ENCODE measurements at places on chromosomes 12 and 14.

DNA sequence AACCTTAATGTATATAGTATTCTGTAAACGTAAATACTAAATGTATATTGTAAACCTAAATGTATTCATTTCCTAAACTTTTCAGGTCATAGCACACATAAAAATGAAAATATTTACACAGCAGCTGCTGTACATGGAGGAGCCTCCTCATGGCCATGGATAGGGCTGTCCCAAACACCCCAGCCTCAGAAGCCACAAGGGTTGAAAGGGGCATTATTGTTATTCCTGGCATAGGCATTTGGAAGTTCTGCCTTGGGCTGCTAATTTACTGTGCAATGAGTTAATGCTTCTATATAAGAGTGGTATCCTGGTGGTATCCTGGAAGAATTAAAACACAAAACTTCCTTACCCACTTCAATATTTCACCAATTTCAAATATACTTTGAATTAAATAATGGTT lies 159.4 kb downstream of the SLC5A8 start:
- no peak for DNase-seq

DNA sequence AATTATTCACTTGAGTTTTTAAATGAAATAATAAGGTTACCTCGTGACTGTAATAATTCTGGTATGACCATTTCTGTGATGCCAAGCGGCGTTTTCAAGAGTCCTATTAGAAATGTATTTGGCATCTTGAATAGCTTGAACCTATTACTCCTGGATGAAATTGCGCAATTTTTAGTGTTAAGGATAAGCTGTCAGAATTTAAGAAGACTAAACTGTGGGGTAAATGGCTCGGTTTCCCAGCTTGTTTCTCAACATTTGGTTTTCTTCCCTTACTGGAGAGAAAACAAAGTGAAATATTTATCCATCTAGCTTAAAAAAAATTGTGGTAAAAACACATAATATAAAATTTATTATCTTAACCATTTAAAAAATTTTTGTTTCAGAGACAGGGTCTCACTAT lies 26.8 kb downstream of the PCNX1 start:
- no peak for DNase-seq

DNA sequence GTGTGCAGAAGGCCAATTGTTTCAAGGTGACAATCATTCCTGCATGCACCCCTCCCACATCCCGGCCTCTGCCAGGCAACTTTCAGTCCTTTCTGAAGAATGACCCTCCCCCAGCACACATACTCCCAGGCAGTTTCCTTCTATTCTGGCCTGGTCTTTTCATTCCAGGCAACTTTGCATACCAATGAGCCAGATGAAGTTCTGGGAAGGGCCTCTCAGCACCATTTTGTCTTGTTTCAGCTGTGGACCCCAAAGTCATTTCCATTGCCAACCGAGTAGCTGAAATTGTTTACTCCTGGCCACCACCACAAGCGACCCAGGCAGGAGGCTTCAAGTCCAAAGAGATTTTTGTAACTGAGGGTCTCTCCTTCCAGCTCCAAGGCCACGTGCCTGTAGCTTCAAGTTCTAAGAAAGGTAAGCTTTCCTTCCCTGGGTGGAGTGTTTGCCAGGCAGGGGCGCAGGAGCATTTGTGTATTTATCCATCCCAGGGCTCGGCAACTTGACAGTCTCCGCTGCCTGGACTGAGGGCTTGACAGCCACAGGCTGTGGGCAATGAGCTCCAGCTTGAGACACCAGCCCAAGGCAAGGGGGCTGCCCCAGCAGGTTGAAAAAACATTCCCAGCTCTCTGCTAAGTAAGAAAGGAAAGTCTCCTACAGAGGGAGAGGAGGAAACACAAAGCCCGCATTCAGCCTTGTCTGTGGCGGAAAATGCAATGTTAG lies 16.4 kb downstream of the BCL2L14 start:
- no peak for DNase-seq

DNA sequence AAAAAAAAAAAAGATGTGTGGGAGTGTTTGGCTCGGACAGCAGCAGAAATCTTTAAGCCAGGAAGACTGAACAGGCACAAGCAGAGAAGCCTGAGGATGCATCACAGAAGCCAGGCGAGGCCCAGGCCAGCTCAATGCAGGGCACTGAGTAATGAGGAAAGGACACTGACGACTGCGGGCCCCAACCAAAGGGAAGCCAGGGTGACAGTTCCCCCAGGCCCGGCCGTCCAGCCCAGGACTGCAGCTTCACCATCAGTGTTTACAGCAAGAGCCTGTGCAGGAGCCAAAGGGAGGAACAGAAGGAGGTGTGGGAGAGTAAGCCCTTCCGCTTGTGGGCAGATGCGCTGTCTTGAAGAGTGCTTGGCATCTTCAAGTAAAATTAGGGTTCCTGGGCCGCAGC lies 205.3 kb upstream of the SFSWAP start:
- DNase-seq, result no peak

DNA sequence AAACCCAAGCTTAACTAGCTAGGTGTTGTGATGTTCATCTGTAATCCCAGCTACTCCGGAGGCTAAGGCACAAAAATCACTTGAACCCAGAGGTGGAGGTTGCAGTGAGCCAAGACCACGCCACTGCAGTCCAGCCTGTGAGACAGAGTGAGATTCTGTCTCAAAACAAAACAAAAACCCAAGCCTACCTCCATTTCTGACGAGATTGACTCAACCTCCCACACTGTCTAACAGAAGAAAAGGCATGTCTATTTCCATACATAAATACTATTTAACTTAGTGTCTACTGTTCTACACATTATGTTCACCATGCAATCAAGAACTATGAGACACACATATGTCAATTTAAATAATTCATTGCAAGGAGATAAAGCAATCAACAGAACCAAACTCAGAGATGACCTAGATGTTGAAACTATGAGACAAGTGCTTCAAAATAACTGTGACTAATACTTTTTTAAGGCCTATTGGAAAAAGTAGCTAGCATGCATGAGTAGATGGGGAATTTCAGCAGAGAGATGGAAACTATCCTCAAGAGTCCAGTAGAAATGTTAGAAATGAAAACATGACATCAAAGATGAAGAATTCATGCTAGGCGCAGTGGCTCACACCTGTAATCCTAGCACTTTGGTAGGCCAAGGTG lies 75.9 kb upstream of the DHRS4 start:
- DNase-seq, result no peak

- DNase-seq, result no peak
These were observed 27.4 kb downstream of the PPM1H start for GRCh38 chr12:62907561-62907960.

Measured in activated CD8-positive, alpha-beta memory T cell treated with anti-CD3 and anti-CD28 coated beads for 4 hours (primary cell).